ENCODE measurements at places on chromosomes 2 and 18. TPM values are rescaled to one million over a fixed set of nuclear protein-coding genes. Genes with fewer than 3 reads are reported as not detected.

Gene RFX8
- not detected for total RNA-seq

DNA sequence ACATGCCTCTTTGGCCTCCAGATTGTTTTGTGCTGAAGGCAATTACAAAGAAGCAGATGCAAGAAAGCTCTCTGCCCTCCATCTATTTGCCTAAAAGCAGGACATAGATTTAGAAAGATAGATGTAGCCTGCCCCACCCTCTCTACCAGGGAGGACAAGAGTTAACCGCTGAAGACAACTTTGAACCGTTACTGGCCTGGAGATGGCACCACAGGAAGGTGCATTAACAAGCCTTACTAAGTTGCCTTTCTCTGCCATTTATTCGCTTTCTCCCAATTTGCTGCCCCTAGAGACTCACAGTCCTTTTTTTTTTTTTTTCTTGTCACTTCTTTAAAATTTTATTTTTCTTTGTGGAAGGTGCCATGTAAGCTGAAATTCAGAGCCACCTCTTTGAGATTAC lies 28.8 kb upstream of the RMDN2 start:
- H3K36me3 ChIP-seq: no peaks in the 10 kb centered on the region
- H3K4me1 ChIP-seq: no peaks in the 10 kb centered on the region
- H3K27me3 ChIP-seq: no peaks in the 10 kb centered on the region

- no peaks in the 10 kb centered on the region for H3K27me3 ChIP-seq
- H3K36me3 ChIP-seq: peaks cover 3% of the 10 kb centered on the region
- H3K27ac ChIP-seq: peak overlapping the region; percentile 100
These were observed 16.6 kb downstream of the MALL start for GRCh38 chr2:110099038-110099425.

DNA sequence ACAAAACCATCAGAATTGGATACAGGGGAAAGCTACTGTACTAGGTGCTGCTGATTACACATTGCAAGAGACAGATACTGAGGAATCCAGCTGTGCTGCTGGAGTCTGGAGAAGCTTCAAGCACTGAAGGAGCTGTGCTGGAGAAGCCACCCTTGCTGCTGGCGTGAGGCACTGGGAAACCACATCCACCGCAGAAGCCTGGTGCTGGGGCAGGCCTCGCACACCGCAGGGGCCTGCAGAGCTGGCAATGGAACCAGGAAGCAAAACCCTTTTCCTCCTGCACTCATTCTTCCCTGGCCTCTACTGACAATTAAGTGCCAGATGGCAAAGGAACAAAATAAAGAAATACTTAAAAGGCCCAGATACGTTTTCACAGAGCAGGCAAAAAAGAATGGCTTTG lies 94.4 kb upstream of the MSH6 start:
- no peak overlapping the region for H3K27ac ChIP-seq
- no peaks in the 10 kb centered on the region for H3K4me1 ChIP-seq
- no peak overlapping the region for H3K4me3 ChIP-seq

DNA sequence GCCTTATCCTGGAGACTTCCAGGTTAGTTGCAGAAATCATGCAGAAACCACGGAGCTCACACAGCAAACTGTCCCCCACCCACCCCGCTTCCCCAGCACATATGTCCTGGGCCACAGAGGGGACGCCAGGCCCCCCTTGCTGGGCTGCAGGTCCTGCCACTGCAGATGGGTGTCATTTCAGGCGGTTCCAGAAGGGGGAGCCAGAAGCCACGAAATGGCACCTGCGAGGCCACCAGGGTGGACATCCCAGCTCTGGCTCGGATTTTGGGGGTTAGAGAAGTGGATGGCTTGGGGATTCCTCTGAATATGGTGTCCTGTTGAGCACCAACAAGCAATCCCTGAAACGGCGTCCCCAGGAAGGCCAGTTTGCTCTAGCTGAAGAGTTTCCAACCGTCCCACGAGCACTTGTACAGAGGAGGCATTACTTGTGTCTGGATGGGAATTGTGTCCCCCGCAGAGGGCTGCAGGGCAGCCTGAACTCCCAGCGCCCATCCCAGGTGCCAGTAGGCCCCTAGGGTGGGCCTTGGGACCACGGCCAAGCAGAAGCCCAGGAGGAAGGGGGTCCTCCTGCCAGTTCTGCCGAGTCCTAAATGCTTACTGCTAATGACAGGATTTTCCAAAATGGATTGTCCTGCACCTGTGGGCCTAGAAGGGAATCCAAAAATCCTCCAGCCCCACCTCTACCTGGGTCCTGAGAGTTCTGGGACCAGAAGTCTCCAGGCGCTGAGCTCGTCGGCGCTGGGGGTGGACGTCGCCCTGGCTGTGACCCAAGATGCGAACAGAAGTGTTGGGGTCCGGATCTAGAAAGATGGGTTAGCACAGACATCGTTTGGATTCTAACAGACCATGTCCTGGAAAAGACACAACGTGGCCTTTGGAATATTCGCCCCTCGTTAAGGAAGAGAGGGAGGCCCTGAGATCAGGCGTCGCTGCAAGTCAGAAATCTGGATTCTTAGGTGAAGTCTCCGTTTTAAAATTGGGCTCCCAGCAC lies 14.6 kb upstream of the NFATC1 start:
- DNase-seq: no peak
- no peak overlapping the region for H3K27ac ChIP-seq
- no peaks in the 10 kb centered on the region for H3K4me1 ChIP-seq
- H3K4me3 ChIP-seq: no peak overlapping the region

DNA sequence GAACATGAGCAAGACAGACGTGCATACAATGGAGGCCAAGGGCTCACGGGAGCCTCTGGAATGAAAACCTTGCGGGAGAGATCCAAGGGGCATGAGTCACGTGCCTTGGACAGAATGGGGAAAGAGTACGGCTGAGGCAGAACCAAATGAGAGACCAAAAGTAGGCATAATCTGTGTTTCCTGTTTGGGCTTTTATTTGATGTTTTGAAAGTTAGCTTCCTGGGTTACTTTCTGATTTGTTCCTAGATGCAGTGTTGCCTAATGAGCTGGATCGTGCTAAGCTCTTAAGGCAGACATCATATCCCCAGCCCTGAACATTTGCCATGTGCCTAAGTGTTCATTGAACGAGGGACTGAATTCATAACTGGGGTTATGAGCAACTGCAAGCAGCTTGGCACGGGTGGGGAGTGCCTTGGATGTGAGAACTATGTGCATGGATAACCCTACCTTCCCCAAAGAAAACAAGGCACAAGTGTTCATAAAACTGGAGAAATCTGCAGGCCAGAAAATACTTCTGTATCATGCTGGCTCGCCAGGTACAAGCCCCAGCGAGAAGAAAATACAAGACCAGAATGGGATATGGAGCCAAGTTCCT lies 60.3 kb upstream of the RPL31 start:
- H3K36me3 ChIP-seq: peaks cover 27% of the 10 kb centered on the region
- no peak overlapping the region for H3K4me3 ChIP-seq
- no peak overlapping the region for H3K27ac ChIP-seq
- no peaks in the 10 kb centered on the region for H3K27me3 ChIP-seq
- no peaks in the 10 kb centered on the region for H3K4me1 ChIP-seq

DNA sequence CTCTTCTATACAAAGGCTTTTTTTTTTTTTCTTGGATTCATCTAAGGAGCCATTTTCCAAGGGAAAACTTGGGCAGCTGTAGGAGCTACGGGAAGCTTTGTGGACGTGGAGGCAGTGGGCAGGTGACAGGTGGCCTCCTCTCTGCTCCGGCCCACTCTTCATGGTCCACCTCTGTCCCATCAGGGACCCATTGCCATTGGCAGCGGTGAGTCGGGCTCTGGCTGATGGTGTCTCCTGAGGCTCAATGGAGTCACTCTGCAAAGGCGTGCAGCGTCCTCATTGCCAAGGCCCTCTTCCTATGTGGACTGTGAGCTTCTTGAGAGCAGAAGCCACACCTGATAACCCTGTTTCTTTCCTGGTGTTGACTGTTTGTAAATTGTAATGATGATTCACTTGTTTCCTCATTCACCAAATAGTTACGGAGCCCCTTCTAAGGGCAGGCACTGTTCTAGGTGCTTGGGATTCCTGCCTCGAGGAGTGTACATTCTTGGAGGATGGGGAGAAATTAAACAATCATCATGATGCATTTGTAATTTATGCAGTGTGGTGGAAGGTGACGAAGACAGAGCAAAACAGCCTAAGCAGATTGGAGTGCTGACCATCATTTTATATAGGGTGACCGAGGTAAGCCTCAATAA lies 240.3 kb upstream of the HS6ST1 start:
- DNase-seq: no peak
- peaks cover 22% of the 10 kb centered on the region for H3K4me1 ChIP-seq
- no peaks in the 10 kb centered on the region for H3K27me3 ChIP-seq
- H3K36me3 ChIP-seq: no peaks in the 10 kb centered on the region
- H3K4me3 ChIP-seq: no peak overlapping the region
- H3K27ac ChIP-seq: no peak overlapping the region

DNA sequence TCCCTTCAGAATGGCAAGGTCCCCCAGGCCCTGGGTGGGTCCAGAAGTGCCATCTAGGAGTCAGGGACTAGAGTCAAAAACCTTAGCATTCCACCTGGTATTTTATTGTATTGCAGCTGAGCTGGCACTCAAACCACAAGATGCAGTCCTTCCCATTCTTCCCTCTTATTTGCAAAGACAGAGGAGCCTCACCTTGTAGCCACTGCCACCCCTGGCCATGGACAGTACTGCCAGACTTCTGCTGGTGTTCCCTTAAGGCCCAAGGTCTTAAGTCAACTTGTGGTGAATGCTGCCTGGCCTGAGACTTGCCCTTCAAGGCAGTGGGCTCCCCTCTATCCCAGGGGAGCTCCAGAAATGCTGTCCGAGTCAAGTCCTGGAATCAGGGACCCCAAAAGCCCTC lies 6.9 kb downstream of the UGT1A10 start:
- DNase-seq: peak; percentile 45
- H3K27me3 ChIP-seq: no peaks in the 10 kb centered on the region
- no peak overlapping the region for H3K27ac ChIP-seq
- H3K36me3 ChIP-seq: no peaks in the 10 kb centered on the region

All from PC-9 (cell line).